NCI-H345 (cell line): ENCODE measurements at places on chromosomes 11 and 22.

DNA sequence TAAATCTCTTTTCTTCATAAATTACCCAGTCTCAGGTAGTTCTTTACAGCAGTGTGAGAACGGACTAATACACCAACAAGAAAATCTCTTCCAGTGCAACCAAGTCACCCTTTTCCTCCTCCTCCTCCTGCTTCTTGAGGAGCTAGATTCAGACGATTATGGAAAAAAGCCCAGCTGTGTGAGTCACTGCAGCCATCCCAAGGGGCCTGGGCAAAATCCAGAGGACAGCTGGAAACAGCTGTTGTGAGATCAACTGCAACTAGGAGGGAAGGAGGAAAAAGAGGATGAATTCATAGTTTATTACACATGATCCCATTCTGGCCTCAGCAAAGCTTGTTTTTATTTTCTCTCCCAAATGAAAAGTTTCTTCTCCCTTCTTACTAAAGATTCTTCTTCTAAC, 32.9 kb downstream of the RBFOX2 start:
- no peak for DNase-seq

DNA sequence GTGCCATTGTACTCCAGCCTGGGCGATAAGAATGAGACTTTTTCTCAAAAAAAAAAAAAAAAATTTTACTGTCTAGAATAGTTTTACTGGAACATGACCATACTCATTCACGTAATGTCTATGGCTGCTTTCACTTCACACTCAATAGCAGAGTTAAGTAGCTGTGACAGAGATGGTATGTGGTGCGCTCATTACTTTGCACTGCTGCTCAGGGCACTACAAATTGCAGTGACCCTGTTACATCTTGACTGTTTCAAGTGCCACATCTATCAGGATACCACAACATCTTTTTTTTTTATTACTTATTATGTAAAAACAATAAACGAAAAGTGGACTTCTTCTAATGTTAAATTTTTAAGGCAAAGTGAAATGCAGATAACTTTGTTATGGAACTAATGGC, 110.3 kb downstream of the ARHGAP20 start:
- DNase-seq: no peak

DNA sequence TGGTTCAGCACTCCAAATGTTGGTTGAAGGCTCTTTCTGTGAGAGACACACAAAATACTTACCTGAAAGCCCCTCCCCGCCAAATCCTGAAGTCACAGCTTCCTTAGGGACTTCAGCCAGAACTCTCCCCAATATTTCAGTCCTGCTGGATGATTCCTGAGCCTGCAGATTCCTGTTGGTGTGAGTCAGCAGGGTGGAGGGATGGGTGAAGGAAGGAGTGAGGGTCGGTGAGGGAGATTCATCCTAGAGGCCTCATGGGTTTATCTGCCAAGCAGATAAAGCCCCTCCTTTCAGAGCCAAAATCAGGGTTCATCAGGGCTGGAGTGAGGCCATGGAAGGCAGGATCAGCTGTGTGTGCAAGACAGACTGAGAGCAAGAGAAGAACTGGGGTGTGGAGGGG, 37.9 kb downstream of the SMIM38 start:
- DNase-seq: no peak

DNA sequence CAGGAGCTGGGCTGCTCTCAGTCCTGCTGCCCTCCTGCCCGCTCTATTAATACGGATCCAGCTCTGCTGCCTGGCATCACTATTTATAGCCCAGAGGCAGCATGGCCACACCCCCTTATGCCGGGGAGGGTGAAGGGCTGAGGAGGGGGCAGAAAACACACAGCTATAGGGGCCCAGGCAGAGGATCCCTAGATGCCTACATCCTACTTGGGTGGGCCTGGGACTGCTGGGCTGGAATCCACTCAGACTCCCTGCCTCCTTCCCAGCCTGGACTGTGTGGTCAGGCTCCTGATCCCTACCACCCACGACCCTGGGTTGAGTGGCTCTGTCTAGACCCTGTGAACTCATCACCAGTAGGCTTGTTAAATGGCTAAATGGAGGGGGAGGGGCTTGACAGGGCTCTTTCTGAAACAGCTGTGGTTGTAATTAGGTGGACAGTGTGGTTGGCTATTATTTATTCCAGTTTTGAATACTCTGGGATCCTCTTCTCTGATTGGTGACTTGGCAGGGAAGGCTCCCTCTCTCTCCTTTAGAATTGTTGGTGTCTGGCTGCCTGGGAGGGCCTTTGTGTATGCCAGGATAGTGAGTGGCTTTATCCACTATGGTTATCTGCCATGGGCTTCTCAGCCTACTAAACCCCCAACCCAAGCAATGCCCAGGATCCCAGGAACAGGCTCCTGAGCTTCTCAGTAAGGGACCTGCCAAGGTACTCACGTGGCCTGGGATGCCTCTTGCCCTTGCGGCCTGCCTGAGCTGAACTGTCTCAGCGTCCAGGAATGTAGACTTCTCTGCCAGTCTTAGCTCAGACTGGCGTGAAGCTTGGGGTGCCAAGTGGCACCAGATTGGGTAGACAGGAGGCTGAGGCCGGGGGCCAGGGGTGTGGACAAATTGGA, 15.2 kb downstream of the PHLDB1 start:
- peak; percentile 62 for DNase-seq

DNA sequence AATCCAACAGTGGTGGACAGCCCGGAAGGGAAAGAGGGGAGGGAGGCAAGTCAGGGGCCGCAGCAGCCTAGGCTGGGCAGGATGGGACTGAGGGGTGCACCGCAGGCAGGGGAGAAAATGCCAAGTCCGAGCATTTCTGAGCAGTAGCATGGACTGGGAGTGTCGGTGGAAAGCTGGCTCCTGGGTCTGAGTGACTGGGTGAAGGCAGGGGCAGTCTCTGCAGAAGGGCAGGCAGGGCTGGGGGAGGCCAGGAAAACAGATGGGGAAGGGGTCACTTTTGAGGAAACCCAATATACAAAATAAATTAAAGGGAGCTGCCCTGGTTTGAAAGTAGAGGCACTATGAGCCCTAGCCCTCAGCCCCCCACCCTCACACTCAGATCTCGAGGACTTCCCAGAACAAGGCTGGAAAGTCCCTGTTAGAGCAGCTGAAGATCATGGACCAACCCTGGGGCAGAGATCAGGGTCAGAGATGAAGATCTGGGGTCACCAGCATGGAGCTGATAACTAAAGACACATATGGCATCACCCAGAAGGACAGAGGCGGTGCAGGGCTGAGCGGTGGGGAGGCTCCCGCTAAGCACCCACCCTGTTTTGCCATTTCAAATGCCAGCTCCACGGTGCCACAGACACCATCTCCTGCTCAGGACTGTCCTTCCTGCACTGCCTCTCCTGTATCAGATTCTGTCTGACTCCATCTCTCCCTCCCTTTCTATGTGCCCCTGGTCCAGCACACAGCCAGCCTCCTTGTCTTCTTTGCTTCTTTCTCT, 32.4 kb upstream of the ETS1 start:
- DNase-seq: no peak
